ENCODE measurements at places on chromosomes 2 and 18.

DNA sequence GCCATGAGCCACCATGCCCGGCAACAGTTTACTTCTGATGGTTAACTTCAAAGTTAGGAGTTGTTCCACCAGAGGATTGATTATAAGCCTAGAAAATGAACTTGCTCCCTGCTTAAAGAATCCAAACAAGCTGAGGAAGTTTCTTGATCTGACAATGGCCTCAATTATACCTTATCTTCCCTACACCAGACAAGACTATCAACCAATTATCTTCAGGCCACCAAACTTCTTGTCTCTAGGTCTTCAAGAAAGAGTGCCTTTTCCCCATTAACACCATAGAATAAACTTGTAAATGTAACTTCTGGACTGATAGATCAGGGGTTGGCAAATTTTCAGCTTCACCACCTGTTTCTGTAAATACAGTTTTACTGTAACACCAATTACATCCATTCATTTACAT, 15.0 kb downstream of the ZC3H8 start:
- DNase-seq, result no peak

DNA sequence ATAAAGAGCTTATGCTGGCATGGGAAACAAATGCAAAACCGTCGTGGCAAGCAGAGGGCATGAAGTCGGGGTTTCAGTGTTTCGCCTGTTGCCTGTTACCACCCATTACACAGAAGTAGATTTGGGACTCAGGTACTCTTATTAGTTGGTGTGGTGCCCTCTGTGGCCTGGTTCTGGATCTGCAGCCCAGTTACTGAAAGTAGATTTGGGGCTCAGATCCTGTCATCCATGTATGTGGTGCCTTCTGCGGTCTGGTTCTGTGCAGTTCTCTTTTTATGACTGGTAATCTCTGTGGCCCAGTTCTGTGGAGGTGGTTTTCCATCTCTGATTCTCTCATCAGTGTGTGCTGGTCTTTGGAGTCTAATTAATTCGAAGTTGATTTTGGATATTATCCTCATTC, 45.2 kb downstream of the ADNP2 start:
- DNase-seq, result no peak

- DNase-seq, result no peak
Observed at GRCh38 chr2:24704692-24705091, 88.5 kb downstream of the PTRHD1 start.

DNA sequence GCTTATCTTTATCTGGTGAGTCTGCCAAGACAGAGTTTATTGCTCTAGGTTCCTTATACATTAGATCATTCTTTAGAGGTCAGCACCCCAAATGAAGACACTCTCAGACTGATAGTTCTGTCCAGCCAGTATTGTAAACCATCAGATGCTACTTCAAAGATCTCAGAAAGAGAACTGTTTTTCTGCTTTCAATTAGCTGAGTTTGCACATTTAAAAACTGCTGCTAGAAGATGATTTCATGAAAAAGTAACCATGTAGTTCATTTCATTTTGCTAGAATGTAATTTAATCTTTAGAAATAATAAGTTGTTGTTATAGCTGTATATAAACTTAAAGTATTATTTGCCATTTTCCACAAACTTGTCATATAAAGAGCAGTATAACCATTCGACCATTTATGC, 344.5 kb upstream of the ATP5MC3 start:
- DNase-seq, result no peak

GRCh38 chr2:46814160-46814961, 101.2 kb downstream of the MCFD2 start:
- DNase-seq, result no peak

- DNase-seq, result no peak
Observed at GRCh38 chr2:228140934-228141528, 40.5 kb downstream of the SPHKAP start.
